A549 treated with RU486 at 1 μM for 4 hours (cell line): ENCODE measurements at places on chromosomes 1 and 21. TPM values are rescaled to one million over a fixed set of nuclear protein-coding genes. Genes with fewer than 3 reads are reported as not detected.

The CFHR2 gene
- total RNA-seq = not detected in 5 replicates

The NFASC gene
- 1.1 to 2.0 TPM (median 1.2 TPM) in 5 replicates for total RNA-seq

The GBP3 gene
- total RNA-seq = 1.1 to 1.8 TPM (median 1.6 TPM) in 5 replicates

The PDZK1 gene
- 0.62 to 1.2 TPM (median 0.95 TPM) in 5 replicates for total RNA-seq

The CRNN gene
- total RNA-seq = not detected in 5 replicates

The TMPRSS2 gene
- 0.09 to 0.26 TPM (median 0.13 TPM) in 3 of 5 replicates, not detected in the others for total RNA-seq

The CLEC20A gene
- total RNA-seq = not detected in 5 replicates

The LDLRAD1 gene
- total RNA-seq = not detected in 5 replicates
